ENCODE measurements at places on chromosomes 16 and 17.
A peak's percentile ranks its signal among the peaks of the same experiment; 100 is the strongest.

DNA sequence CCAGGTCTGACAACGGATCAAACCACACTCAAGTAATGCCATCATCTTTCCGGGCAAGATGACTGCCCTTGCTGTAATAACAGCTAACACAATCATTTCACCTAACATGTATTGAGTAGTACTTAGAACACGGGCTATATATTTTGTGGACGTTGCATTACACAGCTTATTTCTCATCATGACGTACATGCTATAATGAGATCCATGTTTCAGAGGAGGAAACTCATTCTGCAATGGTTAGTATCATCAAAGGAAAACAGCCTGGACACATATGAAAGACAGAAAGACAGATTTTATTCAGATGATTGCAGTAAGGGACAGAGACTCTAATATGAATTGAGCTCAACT lies 446.7 kb downstream of the HS3ST3B1 start:
- DNase-seq = no peak

DNA sequence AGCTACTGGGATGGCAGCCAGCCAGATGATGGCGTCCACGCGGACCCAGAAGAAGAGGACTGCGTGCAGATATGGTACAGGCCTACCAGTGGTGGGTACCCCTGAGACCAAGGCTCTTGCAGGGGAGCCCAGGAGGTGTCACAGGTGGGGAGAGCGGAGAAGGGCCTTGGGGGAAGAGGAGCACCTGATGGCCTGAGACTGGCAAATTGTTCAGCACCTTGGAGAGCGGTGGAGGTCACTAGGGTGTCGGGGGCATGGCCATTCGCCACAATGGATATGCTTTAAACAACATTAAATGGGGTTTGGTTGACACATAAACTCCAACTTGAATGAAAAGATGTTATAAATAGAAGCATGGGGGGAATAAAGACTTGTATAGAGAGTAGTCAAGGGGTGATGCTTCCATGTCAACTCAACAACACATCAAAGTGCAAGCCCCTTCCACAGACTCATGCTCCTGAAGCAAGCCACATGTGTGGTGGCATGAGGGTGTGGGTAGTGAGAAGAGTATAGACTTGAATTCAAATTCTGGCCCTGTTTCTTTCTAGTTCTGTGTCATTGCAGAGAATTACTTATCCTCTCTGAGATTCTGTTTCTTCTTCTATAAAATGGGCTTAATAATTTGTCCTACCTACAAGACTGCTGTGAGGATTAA lies 22.2 kb downstream of the CLEC19A start:
- no peak for DNase-seq

DNA sequence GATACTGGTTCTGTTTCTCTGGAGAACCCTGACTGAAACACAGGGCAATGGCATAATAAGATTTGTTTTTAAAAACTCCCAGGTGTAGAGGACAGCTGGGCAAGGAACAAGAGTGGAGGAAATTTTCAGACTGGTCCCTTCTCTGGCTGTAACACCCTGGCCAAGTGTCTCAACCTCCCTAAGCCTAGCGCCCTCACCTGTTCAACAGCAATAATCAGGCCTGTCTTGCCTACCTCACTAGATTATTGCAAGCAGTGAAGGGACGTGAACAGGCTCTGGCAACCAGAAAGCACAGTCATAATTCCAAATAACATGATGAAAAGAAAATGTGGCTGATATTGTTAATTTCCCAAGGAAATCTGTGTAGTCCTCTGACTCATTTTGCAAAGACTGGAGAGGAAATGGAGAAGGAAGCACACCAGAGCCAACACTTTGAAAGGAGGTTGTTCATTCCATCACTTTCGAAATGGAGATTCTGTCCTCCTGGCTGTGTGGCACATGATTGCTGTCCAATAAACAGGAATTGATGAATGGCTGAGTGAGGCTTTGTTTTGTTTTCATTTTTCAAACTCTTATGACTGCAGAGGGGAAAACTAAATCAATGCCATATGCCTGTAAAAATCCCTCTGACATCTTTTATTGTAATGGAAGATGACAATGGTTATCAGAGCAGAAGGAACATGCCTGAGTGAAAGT lies 87.5 kb upstream of the HLF start:
- DNase-seq = no peak

- DNase-seq = no peak
These were observed 41.7 kb upstream of the NF1 start for GRCh38 chr17:31053071-31053470.

- no peak for DNase-seq
These were observed 10.7 kb downstream of the CYBC1 start for GRCh38 chr17:82439829-82440365.

- no peak for DNase-seq
These were observed 16.6 kb downstream of the PMM2 start for GRCh38 chr16:8814095-8814806.

GRCh38 chr17:297758-298157 lies 54.8 kb downstream of the RPH3AL start:
- no peak for DNase-seq

DNA sequence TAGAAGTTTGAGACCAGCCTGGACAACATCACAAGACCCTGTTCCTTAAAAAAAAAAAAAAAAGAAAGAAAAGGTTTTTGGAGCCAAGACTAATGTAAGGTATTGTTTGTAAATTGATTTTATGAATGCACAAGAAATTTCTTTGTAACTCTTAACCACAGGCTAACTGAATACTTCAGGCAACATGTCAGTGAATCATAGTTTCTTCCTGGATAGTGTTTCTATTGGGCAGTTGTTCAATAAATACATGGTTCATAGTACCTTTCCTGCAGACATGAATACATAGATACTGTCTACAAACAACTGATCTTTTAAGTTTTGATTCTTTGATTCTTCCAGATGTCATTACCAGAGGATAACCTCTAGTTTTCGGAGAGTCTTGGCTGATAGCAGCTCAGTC lies 11.6 kb downstream of the DDX42 start:
- DNase-seq = no peak

GRCh38 chr16:81527477-81528178 lies 83.0 kb downstream of the CMIP start:
- no peak for DNase-seq

- DNase-seq = peak; percentile 50
These were observed 2.7 kb downstream of the FOXJ1 start for GRCh38 chr17:76138234-76138895.

GRCh38 chr17:10111907-10112452 lies 86.4 kb downstream of the GAS7 start:
- no peak for DNase-seq
